ENCODE measurements at places on chromosomes 1 and 21.

GRCh38 chr1:52727114-52727586 lies 897 bp downstream of the ZYG11B start:
- DNase-seq = peak; percentile 28

DNA sequence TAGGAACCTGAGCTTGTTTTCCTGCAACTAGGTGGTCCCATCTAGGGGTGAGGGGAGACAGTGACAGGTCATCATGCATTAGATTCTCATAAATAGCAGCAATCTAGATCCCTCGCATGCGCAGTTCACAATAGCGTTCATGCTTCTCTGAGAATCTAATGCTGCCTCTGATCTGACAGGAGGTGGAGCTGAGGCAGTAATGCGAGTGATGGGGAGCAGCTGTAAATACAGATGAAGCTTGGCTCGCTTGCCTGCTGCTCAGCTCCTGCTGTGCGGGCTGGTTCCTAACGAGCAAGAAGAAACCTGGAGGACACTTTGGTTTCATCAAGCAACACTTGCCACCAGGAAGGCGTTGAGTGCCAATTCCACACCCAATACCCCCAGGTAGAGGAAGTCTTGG lies 95.1 kb upstream of the OLIG2 start:
- DNase-seq = no peak

DNA sequence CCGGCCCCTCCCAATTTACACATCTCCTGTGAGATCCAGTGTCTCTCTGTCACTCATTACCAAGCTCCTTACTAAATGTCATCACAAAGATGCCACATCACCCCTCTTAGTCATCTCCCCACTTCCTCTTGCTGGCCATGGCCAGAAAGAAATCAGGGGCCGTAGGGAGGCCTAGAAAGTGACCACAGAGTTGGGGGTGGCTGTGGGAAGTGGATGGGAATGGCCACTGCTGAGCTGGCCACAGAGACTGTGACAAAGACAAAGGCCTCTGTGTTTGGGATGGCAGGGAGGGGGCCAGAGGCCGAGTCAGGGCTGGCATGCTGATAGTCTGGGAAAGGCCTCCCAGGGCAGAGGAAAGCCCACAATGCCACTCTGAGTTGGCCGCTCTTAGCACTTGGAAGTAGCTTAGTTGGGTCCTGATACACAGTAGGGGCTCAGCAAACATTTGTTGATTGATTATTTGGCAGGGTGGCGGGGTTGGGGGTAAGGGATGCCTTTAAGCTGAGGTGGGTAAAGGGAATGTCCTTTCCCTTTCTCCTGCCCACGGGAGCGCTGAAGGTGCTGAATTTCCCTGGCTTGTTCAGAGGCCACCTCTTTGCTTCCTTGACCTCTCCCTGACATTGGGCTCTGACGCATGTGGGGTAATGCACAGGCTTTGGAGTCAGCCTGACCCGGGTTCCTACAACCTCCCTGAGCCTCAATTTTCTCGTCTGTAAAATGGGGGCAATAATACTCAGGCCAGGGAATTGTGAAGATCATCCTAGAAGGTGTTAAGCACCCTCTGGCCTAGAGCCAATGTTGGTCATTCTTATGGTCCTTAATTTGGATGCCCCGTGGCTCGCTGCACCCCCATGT lies 13.2 kb downstream of the NAV1 start:
- DNase-seq = peak; percentile 96

DNA sequence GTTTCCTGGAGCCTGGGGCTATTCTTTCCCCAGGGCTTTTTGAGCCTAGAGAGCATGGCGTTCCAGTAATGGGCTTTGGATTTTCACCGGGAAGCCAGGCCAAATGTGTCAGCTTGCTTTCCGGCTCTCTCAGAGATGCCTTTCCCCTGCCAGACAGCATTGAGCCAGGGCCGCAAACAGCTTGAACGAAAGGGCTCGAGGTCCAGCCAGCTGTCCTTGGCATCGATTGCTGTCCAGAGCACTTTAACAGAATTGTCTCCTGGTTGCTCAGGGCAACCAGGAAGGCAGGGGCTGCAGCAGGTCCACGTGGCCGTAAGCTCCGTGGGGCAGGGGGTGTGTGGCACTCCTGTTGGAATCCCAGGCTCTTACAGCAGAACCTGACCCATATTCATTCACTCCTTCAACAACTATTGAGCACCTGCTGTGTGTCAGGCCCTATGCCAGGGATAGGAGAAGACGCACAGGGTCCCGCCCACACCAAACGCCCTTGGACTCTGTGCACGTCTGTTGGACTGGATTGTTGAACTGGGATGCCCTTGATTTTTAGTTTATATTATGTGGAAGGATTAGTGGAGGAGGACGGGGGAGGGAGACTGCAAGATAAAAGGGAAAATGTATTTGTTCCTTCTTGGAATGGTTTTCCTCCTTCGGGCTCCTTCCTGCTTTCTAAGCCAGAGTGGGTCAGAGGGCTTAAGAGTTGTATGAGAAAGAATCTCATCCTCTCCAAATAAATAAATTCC lies 38.7 kb upstream of the EFHD2 start:
- DNase-seq = no peak

DNA sequence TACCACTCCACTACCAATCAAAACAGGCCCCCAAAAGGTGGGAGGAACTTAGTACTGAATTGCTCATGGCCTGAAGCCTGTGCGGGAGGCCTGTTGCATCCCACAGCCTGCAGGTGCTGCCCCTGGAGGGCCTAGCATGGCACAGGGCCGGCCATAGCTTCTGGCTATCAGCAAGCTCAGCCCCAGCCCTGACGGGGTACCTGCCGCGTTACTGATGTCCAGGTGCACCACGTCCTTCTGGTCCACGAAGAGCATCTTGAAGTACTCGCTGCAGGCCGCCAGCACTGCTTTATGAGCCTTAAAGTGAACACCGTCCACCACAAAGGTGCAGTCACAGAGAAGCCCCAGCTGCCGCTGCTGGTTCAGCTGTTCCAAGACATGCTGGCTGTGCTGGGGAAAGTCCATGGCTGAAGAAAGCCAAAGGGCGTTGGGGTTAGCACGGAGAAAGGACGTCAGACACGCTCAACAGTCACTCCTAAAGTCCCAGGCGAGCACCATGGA lies 27.8 kb downstream of the ZBTB17 start:
- no peak for DNase-seq

DNA sequence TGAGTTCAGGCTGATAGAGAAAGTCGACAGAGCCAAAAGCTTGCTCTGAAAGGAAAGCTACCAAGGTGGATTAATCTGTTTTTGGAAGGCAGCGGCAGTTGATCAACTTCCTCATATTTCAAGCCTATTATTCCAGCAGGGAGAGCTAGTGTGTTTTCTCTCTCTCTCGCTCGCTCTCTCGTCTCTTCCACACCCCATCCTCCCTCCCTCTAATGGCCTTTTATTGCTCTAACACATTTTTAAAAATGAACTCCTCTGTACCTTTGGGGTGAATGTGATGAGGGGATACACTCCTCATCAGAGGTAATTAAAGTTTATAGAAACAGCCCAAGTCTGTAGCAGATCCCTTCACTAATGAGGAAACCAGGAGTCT lies 126.4 kb downstream of the CLIC6 start:
- DNase-seq = no peak

DNA sequence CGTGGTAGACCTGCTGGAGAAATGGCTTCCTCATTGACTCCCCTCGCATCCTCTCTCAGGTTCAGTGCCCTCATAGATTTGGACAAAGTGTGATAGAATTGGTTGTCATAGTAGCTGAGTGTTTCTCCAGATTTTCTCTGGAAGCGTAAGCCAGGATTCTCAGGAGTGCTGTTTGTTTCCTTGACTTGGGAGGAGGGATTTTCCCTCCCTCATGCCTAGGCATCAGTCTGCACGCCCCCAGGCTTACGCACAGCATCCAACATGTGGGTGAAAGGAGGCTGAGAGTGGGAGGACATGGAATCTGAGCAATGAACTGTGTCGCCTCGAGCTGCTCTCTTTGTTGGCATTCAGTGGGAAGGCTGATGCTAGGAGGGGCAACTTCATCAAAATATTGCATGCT lies 503.5 kb downstream of the LTN1 start:
- DNase-seq = no peak

DNA sequence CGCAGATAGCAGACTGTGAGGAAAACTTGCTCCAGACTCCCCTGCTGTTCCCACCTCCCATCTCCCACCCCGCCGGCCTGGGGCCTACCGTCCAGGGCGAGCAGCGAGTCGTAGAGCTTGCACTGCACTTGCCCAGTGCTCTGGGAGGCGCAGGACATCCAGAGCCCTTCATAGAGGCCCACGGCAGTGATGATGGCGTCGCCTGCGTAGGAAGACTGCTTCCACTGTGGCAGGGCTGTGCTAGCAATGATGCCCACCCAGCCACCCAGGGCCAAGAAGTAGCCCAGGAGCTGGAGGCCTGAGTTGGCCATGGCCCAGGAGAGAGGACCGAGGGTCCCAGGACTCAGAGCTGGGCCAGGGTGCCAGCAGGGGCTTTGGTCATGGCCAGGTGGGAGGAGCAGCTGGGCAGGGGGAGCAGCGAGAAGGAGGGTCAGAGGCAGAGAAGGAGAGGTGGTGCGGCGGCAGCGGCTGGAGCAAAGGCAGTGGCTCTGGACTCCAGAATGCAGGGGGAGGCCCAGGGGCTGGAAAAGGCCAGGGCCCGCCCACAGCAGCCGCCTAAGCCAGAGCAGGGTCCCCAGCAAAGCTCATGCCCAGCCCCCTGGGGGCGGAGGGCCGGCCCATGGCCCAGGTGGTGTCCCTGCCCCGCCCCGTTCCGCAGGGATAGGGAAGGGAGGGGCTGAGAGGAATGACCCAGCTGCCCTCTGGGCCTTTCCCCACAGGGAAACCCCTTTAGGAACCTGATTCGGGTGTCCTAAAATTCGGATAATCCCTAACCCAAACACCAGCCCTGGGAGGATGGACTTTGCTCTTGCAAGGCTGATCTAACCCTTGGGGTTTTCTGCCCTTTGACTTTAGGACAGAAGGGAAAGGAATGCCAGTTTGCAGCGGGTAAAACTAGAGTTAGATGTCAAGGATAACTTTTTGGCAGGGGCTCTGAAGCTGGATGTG lies at the start of gene CLDN19:
Gene CLDN19, minus strand, starts transcription at position 484 of the 948 bp plus-strand sequence. Its CDS starts 173 bp downstream, at position 311.
- no peak for DNase-seq

DNA sequence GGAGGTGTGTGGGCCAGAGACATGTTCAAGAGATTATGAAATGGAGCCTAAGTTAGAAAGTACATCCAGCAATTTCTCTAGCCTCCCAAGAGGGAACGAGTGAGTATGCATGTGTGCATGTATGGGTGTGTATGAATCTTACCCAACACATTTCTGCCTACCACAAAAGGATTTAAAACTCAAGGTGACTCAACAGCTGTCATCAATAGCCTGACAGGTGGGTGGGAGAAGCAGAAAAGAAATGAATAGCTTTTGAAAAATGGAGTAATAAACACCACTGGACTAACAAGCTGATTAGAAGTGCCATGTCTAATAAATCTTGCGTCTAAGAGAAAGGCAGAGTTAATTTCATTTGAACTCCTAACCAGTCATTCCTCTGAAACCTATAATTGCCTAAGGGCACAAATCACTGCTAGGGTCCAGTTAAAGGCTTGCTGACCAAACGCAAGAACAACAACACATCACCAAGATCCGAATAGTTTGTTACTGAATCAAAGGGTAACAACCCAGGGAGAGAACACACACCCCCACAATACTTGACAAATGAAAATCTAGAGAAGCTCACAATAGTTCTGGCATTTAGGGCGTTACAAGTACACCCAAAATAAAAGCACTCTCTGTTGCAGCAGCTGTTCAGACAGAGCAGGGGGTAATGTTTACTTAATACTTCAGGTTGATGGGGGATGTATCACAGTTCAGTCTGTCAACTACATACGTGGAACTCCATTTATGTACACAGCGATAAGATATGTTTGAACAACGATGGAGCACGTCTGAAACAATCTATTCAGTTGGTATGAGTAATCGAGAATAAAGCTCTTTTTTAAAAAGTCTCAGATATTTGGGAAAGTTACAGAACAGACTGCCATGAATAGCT lies 1.4 kb downstream of the KIAA0319L start:
- DNase-seq = no peak

DNA sequence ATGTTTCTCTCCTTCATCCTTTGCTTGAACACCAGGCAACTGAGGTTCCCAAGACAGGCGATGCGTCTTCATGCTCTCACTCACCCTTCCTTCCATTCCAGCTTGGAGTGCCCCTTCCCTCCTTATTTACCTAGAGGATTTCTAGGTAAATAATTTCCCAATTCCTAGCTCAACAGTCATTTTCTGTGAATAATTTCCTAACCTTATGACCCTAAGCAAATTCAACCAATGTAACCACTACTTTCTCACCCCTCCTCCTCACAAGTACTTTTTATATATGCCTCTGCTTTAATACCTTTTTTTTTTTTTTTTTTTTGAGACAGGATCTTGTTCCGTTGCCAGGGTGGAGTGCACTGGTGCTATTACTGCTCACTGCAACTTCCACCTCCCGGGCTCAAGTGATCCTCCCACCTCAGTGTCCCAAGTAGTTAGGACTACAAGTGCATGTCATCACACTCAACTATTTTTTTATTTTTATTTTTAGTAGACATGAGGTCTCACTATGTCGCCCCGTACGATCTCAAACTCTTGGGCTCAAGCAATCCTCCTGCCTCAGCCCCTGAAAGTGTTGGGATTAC lies 86.7 kb downstream of the USP24 start:
- no peak for DNase-seq

DNA sequence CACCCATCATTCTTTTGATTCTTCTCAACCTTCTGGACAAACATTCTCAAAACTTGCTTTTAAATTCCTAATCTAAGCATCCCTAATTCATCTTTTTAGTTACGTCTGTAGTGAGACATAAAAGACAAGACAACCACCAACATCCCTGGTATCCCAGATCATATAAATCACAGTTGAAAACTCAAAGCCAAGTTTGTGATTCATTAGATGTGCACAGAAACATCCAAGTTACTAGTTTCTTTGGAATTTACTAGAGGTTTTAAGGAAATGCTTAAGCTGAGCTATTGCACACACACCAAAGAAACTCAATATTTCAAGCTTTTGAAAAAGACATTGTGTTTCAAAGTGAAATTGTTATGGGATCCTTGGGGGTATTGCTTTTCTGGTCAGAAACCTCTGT lies 47.6 kb downstream of the ATP6V1G3 start:
- DNase-seq = no peak

GRCh38 chr1:230425252-230426091 lies 660 bp downstream of the PGBD5 start:
- DNase-seq = no peak

- DNase-seq = peak; percentile 38
These were observed 22.8 kb downstream of the SLC9A1 start for GRCh38 chr1:27132147-27132546.

DNA sequence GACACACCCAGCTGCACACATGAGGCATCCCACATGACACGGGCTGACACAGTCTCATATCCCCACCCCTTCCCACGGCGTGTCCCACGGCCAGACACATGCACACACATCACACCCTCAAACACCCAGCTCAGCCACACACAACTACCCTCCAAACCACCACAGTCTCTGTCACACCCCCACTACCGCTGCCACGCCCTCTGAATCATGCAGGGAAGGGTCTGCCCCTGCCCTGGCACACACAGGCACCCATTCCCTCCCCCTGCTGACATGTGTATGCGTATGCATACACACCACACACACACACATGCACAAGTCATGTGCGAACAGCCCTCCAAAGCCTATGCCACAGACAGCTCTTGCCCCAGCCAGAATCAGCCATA lies 22.6 kb downstream of the PODN start:
- DNase-seq = no peak

- peak; percentile 41 for DNase-seq
These were observed 11.8 kb upstream of the ALG14 start for GRCh38 chr1:95084317-95085176.
